ENCODE measurements at places on chromosomes 12 and 14.

DNA sequence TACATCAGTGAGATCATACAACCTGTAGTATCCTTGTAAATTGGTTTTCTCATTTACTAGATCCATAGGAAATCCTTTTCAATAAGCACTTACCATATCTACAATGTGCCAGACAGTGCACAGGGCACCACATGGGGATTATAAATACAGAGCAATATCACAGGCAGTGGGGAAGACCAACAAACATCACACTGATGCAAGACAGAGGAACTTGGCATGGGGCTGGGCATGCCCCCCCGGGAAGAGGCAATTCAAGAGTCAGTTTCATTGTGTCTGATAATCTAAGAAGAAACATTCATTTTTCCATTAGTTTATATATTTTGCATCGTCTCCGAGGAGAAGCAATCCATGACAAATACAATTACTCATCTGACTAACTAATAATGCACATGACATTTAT, 16.2 kb downstream of the NT5DC3 start:
- DNase-seq, result no peak

DNA sequence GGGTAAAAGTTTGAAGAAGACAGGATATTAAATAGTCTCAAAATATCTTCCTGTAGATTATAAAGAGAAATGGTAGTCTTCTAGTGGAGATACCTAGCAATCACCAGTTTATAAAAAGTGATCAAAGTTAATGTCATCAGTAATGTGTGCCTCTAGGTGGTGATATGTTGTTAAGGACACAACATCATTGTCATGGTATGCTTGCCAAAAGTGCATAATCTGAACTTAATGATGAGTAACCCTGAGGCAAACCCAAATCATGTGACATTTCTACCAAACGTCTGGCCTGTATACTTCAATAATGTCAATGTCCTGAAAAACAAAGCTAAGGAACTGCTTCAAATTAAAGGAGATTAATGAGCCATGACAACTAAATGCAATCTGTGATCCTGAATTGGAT, 214.7 kb downstream of the PHLDA1 start:
- no peak for DNase-seq

GRCh38 chr12:69936214-69936731, 111.2 kb downstream of the MYRFL start:
- DNase-seq, result no peak

DNA sequence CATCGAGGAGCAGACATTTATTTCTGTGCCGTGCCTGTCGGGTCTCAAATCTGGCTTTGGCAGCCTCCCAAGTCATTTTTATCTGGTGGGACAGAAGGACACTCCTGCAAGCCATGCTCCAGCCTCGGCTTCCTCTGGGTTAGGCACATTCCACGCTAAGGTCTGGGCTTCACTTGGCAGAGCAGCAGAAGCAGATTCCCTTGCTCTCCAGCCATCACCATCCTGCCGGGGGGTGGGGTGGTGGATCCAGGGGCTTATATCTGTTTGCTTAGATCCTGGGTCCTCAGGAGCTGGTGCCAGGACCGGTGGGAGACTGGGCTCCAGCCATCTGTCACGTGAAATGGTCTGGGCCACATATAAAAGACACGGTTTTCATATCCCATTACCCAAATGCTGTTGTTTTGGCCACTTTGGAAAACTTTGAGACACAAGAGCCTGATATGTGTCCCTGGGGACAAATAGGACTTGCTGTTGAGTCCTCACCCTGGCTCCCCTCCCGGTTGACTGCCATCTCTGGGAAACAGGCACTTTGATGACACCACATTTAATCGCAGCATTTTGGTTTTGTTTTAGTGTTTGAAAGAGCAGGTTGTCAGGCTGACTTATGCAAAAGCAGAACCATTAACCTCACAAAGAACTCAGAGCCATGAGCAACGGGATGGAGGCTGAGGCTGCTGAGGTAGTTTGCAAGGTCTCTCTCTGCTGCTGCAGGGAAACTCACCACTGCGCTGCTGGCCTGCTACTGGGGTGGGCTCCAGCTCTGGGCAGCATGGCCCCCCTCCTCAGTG, 69.6 kb upstream of the PRMT8 start:
- DNase-seq, result no peak

DNA sequence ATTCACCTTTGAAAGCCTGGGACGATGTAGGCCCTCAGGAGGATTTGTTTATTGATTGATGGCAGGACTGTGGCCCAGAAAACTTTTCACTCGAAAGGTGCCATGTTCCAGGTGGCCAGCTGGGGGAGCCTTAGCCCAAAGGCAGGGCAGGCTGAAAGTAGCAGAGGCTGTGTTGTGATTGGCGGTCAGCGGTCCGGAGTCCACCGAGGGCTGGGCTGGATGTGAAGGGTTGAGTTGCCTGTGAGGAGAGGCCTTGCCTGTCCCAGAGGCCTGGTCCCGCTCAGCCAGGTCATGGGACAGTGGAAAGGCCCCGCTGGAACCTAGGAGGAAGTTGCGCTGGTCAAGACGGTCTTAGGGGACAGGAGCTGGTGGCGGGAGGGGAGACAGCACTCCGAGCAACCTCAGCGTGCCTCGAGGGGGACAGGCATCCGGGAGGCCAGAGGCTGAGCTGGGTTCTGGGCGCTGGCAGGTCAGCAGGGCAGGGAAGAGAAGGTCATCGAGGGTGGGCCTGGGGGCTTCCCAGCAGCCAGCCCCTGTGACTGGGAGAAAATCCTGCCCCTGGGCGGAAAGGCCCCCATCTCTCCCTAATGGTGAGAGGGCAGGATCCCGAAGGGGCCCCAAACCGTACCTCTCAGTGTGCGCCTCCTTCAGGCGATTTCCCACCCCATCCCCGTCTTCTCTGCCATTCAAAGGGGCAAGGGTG, 26.3 kb downstream of the CMA1 start:
- DNase-seq, result no peak

GRCh38 chr14:53915364-53916014, 41.1 kb downstream of the BMP4 start:
- DNase-seq, result no peak

DNA sequence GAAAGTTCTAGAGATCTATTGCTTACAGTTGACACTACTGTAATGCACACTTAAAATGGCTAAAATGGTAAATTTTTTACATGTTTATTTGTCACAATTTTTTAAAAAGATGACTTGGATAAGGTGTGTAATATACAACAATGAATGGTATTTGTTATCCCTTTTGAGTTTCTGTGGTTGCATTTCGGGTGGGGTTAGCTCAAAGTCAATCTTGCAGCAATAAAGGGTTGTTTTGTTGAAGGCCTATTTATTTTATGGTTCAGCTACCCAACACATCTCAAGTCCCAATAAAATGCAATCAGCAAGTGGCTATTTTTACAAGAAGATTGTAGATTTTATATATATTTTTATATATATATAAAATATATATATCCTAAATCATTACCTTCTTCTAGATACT, 22.1 kb downstream of the SNRPF start:
- no peak for DNase-seq

Measured in muscle of arm (tissue), 14 donors.